ENCODE measurements at places on chromosomes 2 and 18.

- no peak for DNase-seq
Observed at GRCh38 chr2:216743781-216744180, 48.4 kb upstream of the IGFBP5 start.

GRCh38 chr2:119630121-119630520 is 48.9 kb upstream of the TMEM177 start:
- DNase-seq, result no peak

- no peak for DNase-seq
Observed at GRCh38 chr2:197134206-197134605, 176.4 kb downstream of the ANKRD44 start.

- no peak for DNase-seq
Observed at GRCh38 chr2:25787020-25787419, 91.3 kb downstream of the ASXL2 start.

DNA sequence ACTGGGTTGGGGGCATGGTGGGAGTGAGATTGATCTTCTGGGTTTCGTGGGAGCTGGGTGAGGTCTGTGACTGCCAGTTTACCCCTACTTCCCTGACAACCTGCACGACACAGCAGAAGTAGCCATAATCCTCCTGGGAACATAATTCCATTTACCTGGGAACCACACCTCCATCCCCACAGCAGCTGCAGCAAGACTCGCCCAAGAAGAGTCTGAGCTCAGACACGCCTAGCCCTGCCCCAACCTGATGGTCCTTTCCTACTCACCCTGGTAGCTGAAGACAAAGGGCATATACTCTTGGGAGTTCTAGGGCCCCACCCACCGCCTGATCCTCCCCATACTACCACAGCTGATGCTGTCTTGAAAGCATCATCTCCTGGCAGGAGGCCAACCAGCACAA is 43.8 kb downstream of the FLACC1 start:
- DNase-seq, result no peak

DNA sequence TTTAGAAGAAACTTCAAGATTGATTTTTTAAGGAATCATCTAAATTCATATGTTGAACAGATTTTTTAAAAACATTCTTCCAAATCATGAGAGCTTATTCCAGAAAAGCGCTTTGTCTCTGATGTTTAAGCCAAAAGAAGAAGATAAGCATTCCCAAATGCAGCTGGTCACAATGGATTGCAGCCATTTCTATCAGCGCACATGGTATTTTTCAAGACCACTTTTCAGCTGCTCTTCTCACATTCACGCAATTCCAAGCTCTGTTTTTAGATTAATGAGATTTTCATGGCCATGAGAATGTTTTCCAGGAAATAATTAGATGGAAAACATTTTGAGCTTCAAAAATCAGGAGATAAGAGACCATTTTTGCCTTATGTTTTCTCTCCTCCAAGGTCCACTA is 8.7 kb downstream of the OSBPL1A start:
- no peak for DNase-seq

GRCh38 chr2:129906861-129907235 is 72.6 kb upstream of the RAB6C start:
- DNase-seq, result no peak

GRCh38 chr18:76450452-76451395 is 44.3 kb downstream of the ZNF516 start:
- no peak for DNase-seq

- no peak for DNase-seq
Observed at GRCh38 chr18:33291539-33291938, 149.0 kb downstream of the CCDC178 start.

DNA sequence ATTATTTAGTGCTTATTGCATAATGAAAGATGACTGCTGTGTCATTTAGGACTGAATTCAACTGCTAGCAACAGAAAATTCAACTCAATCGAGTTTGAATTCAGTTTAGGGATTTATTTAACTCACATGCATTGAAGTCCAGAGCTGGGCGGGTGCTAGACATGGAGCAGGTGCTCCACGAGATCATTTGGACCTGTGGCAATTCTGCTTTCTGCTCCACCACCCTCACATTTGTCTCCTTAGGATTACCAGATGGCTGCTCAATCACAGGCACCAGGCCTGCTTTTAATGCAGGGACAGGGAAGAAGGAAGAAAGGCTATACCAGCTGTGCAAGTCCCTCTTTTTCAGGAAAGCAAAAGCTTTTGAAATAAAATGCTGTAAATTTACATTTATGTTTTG is 572.9 kb upstream of the SLC8A1 start:
- DNase-seq, result no peak

DNA sequence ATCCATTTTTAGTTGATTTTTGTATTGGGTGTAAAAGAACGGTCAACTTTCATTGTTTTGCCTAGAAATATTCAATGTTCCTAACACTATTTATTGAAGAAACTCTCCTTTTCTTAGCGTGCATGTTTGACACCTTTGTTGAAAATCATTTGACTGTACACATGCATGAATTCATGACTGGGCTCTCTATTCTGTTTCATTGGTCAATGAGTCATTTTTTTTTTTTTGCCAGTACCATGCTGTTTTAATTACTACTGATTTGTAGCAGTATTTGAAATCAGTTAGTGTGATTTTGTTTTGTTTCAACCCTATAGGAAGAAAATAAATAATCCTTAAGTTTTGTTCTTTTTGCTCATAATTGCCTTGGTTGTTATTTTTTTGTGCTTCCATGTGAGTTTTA is 828.7 kb downstream of the SUCLG1 start:
- no peak for DNase-seq

DNA sequence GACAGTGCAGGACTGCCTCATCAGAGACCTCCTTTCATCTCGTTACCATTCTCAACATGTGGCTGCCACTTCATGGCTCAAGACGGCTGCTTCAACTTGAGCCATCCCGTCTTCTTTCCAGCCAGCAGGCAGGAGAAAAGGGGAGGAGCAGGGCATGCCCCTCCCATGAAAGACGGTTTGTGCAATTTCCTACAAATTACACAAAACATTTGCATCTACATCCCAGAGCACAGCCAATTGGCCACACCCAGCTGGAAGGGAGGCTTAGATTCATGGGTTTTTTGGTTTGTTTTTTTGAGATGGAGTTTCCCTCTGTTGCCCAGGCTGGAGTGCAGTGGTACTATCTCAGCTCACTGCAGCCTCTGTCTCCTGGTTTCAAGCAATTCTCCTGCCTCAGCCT is 11.8 kb downstream of the UCN start:
- DNase-seq, result no peak

- DNase-seq, result no peak
Observed at GRCh38 chr18:47746615-47747014, 183.8 kb downstream of the SMAD2 start.

- DNase-seq, result no peak
Observed at GRCh38 chr2:106996171-106996769, 110.3 kb upstream of the ST6GAL2 start.

DNA sequence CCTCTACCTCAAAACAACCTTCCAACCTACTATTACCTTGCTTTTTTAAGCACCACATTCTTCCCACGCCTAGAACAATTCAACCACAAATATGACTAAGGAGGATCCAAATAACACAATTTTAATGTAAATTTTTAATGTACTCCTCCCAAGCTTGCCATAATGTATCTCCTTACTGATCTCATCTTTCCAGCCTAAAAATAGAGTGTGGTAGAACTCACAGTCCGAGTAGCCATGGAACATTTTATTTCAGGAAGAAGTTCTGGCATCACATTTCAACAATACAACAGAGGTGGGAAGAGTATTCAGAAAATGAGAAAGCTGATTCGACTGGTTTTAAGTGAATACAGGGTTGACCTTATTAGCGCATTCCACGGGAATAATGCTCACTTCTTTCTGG is 15.4 kb downstream of the FEZ2 start:
- DNase-seq, result no peak

DNA sequence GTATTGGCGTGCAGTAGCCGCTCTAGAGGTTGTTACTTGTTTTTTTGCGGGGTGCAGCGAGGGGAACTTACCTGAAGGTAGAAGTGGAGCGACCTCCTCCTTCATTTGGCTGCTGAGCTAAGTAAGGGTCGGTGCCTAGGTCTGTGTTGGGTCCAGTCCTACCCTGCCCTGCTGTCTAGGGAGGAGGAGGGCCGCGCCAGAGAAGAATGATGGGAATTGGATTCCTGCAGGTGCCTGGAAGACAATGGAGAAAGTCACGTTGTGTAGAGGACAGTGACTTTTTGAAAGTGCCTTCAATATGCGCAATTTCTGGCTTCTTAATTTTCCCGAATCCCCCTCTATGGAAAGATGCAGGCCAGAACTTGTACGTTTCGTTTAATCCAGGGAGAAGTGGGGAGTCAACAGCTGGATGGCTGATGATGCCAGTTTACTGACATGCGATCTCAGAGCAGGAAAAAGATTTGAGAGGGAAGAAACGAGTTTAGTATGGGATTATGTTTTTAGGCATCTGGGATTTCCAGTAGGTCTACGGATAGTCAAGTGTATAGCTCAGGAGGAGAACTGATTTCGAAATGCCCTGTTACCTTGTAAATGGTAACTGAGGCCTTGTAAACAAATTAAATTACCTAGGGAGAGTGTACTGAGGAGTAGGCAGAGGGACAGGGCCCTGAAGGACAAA is 653 bp downstream of the MRPS9 start:
- DNase-seq, result no peak

- DNase-seq, result no peak
Observed at GRCh38 chr2:108956375-108956774, 32.6 kb downstream of the EDAR start.

DNA sequence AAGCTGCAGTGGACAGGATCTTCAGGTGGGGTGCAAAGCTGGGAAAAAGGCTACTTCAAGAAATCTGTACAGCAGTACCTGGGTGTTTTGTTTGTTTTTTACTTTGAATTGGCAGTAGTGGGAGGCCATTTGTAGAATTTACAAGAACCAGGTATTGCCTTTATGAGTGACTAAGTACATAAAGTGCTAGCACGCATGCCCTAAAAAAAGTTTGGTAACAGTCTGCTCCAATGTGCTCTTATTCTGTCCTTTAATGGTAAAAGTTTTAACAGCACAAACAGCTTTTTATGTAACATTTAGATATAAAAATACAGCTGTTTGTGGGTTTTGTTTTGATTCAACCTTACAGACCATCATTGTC is 17.2 kb downstream of the REV1 start:
- no peak for DNase-seq

All from activated CD4-positive, alpha-beta T cell treated with anti-CD3 and anti-CD28 coated beads, Interleukin-2, amount 50 U/mL, for 4 hours (primary cell).